ENCODE measurements at places on chromosomes 2 and 18.

DNA sequence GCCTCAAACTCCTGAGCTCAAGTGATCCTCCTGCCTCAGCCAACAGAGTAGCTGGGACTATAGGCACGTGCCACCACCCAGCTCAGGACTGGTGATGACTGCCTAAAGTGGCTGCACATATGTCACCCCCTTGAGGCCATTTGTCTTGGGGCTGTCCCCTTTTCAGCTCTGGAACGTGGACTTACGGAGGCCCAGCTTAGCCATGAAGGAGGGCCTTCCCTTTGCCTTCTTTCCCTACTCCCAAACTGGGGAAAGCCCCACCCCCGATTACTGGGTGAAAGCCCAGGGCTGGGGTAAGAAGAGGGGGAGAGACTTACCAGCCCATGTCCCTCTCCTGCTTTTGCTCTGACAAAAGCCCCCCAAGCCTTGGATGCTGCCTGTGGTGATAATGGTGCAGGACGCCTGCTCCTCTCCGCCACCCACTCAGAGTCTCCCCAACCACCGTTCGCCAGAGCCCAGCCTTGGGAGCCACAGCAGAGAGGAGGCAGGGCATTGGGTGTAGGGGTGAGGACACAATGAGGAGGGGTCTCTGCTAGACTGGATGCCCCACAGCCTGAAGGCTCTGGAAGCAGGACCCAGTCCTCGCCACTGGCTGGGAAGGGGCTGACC is 2.5 kb upstream of the DUSP2 start:
- DNase-seq: no peak

- DNase-seq: no peak
These were observed 167.4 kb downstream of the TRABD2A start for GRCh38 chr2:84713441-84713840.

GRCh38 chr2:54076586-54076985 is 38.8 kb upstream of the ACYP2 start:
- DNase-seq: no peak

- no peak for DNase-seq
These were observed 23.6 kb upstream of the RBM44 start for GRCh38 chr2:237774811-237775553.

GRCh38 chr2:8133363-8133762 is 548.5 kb upstream of the ID2 start:
- no peak for DNase-seq

- no peak for DNase-seq
These were observed 8.6 kb downstream of the OXER1 start for GRCh38 chr2:42755191-42755880.

- no peak for DNase-seq
These were observed 55.9 kb upstream of the RPE start for GRCh38 chr2:209946539-209946938.

- DNase-seq: no peak
These were observed 77.1 kb downstream of the SPRED2 start for GRCh38 chr2:65355186-65355831.

GRCh38 chr2:107607473-107607872 is 219.2 kb upstream of the RGPD4 start:
- DNase-seq: no peak

DNA sequence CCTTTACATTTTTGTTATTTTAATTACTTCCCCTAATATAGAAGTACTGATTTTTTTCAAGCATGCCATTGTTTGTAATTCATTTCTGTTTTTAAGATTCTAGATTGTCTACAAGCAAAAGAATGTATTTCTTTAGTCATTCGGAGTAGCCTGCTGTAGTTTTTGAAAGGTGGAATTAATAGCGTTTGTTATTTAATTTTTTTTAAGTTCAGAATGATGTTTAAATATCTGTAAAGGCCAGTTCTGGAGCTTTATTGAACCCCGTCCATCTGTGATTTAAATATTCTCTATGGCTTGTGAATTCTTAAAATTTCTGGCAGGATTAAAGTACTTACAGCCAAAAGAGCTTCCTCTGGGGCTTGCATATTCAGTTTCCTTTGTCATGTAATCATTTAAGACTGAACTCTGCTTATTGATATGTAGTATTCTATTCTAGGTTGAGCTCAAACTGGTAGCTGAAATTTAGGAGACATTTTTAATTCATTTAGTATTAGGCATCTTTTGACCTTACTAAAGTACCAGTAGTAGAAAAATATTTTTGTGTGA is 5.2 kb downstream of the TGIF1 start:
- DNase-seq: no peak

DNA sequence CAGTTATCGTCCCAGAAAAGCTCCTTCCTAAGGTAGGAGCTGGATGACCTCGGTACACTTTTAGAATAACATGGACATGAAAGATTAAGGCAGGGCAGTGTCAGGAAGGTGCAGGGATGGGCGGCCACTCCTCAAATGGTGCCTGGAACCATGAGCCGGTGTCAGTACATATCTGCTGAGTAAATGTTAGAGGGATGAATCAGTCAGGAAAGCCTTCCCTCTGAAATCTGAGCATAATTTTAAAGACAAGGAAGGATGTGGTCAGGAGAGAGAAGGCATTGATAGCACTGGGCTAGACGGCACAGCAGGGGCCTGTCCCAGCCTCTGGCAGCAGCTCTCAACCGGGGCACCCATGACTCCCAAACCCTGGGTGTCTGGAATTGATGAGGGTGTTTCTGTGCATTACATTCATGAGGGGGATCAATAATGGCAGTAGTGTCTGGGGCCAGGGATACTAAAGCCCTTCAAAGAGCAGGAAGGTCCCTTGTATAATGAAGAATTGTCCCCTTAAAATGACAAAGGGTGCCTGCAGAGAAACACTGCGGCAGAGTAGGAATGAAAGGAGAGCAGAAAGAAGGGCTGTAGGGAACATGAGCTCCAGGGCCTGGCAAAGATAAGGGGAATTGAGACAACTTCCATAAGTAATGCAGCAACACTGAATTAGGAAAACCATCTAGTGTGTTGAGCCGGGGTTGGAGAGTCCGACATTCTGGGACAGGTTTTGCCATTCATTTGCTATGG is 162.3 kb upstream of the REV1 start:
- no peak for DNase-seq

- no peak for DNase-seq
These were observed 229.6 kb downstream of the LPIN1 start for GRCh38 chr2:11976073-11976472.

- no peak for DNase-seq
These were observed 135.5 kb upstream of the CAB39 start for GRCh38 chr2:230577114-230577513.

GRCh38 chr2:8882094-8882493 is 44.7 kb upstream of the KIDINS220 start:
- no peak for DNase-seq

DNA sequence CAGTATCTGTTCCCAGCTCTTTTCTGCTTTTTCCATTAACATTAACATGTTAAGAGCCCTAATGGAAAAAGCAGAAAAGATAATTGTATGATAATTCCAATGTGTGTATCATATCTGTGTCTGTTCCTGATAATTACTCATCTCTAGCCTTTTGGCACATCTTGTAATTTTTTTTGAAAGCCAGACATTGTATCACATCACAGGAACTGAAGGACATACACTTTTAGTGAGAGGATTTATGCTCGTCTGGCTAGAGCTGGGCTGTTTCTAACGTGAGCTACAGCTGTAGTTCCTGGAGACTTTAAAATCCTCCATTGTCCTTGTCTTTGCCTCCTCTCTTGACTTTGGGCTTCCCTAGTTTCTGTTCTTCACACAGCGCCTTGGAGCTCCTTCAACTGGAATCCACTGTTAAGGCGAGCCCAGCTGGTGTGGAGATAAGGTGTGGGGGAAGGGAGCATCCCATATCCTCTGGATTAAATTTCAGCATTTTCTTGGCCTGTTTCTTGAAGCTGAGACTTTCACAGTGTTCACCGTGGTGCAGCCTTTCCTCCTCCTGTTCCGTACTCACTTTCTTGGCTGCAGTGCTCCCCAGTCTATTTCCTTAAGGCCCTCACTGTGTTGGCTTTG is 211.5 kb downstream of the GALR1 start:
- no peak for DNase-seq

GRCh38 chr2:42114091-42114490 is 55.1 kb upstream of the EML4 start:
- DNase-seq: no peak

DNA sequence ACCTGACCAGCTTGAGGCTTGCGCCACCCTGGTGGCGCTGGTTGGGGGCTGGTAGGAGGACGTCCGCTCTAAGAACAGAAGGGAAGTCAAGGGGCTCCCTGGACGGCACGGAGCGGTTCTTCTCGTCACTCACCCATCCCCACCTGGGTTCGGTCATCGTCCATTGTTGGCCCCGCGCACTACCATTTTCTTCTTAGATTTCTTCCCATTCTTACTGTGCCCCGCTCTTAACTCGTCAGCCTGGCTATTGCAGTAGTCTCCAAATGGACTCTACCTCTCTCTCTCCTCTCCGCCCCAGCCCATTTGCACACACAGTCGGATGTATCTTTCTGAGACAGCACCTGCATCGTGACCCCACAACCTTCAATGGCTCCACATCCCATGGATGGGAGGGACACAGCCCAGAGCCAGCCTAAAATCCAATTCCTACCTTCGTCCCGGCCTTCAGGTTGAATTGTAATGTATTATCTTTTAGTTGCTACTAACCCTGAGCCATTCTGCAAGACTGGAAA is 814 bp upstream of the RAB1A start:
- DNase-seq: no peak

DNA sequence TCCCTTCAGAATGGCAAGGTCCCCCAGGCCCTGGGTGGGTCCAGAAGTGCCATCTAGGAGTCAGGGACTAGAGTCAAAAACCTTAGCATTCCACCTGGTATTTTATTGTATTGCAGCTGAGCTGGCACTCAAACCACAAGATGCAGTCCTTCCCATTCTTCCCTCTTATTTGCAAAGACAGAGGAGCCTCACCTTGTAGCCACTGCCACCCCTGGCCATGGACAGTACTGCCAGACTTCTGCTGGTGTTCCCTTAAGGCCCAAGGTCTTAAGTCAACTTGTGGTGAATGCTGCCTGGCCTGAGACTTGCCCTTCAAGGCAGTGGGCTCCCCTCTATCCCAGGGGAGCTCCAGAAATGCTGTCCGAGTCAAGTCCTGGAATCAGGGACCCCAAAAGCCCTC is 6.9 kb downstream of the UGT1A10 start:
- DNase-seq: no peak

DNA sequence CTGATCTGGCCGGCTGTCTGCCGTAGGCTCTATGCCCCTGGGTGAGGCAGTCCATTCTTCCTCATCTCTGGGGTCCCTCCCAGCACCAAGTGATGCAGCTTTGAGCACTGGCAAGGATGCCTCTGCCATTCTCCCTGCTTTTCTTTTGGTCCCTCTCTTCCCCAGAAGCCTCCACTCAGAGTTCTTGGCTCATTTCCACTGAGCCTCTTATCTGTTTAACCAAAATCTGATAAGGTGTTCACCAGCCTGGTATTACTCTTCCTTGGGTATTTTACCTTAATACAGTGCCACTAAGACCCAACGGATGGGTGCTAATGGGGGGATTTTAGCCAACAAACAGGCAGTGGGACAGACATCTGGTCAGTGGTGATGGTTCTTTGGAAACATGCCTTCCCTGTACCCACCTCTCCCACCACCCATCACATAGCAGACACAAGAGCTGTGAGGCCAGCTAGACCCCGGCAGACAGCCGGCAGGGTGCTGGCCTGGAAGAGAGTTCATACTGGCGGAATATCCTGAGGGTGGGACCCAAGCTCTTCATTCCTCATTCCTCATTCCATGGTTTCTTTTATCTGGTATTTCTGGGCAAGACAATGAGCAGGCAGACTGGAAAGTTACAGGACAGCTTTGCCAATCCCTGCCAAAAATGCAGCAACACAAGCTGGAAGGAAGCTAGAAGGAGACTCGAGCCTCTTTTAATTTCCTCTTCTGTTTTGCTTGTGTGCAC is 34.6 kb downstream of the ZBTB7C start:
- DNase-seq: no peak

DNA sequence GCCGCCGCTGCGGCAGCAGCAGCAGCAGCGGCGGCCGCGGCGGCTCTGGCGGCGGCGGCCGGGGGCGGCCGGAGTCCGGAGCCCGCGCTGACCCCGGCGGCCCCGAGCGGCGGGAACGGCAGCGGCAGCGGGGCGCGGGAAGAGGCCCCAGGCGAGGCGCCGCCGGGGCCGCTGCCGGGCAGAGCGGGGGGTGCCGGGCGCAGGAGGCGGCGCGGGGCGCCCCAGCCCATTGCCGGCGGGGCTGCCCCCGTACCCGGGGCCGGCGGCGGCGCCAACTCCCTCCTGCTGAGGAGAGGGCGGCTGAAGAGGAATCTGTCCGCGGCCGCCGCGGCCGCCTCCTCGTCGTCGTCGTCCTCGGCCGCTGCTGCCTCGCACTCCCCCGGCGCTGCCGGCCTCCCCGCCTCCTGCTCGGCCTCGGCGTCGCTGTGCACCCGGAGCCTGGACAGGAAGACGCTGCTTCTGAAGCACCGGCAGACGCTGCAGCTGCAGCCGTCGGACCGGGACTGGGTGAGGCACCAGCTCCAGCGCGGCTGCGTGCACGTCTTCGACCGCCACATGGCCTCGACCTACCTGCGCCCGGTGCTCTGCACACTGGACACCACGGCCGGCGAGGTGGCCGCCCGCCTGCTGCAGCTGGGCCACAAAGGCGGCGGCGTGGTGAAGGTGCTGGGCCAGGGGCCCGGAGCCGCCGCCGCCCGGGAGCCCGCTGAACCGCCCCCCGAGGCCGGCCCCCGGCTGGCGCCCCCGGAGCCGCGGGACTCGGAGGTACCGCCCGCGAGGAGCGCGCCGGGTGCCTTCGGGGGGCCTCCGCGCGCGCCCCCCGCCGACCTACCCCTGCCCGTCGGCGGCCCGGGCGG is 646 bp downstream of the PHLPP1 start:
- DNase-seq: peak; percentile 25

- no peak for DNase-seq
These were observed 15.6 kb upstream of the RMND5A start for GRCh38 chr2:86704459-86704971.

Measured in activated T-helper 1 cell treated with anti-CD3 and anti-CD28 coated beads, Interleukin-2, amount 50 U/mL, for 16 hours (primary cell).